HuH-7.5 (cell line): ENCODE measurements at places on chromosomes 5 and 9.

GRCh38 chr9:122248448-122248865, 16.2 kb downstream of the RBM18 start:
- DNase-seq, result no peak

DNA sequence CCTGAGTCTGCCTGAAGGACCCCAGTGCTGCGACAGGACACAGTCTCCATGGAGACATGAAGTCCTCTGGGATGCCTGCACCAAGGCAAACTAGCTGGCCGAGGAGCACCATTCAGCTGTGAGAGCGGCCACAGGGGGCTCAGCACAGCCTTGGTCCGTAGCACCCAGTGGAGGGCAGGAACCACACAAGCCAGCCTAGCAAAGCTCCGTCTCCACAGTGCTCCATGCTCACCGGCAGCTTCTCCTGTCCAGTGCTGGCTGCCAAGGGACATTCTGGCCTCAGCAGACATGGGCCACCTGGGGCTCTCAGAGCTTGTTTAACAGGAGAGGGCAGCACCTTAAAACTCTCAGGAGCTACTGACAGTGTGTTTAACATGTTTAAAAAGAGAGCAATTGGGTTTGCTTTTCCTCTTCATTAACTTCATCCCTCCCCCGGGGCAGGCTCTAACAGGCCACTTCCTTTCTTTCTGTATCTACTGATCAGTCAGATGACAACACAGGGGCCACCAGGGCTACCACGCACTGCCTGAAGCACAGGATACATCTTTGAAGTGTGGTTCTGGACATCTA, 57.0 kb downstream of the SECISBP2 start:
- DNase-seq, result no peak

DNA sequence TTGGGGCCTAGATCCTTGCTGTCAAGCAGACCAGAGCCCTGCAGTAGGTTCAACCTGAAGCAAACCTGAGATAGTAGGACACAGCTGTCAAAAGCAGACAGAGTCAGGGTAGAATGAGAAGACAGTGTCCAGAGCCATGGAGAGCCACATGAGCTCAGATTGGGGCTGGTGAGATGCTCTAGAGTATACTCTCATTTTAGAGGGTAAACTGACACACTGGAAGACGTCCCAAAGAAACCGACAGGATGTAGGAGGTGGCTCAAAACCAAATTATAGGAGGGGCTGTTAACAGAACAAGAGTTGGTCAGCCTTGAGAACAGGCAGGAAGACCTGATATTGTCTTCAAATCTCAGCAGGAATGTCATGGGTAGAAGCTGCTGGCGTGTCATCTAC, 11.5 kb downstream of the CCDC69 start:
- no peak for DNase-seq

GRCh38 chr5:159913048-159913447, 3.2 kb upstream of the ADRA1B start:
- DNase-seq, result no peak

- DNase-seq, result no peak
Measured at GRCh38 chr9:129854588-129855110, 19.4 kb downstream of the USP20 start.

DNA sequence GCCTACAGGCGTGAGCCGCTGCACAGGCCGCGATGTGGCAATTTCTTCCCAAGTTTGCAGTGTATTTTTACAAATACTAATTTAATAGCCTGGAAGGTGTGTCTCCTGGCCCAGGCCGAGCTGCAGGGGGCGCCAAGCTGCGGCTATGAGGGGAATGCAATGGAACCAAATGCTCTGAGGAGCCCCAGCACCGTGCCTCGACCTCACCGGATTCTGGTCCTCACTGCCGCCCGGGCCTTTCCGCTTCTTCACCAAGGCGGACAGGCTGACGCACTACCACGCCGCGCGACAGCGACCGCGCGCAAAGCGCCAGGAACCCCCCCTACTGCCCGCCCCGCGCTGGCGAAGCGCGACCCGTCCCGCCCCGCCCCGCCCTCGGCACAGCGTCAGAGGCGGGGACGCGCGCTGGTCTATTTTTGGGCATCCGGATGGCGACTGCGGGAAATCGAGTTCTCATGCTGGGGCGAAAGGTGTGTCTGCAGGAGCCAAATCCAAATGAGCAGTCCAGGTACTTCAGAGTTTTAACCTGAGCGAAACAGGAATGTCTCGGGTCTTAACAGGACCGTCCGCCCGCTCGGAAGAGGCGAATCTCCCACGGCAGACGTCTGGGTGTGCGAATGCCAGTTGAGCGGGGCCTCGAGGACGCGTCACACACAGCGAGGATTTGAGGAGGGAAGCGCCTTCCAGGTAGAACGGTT, 31.7 kb upstream of the PRXL2C start:
- peak; percentile 22 for DNase-seq

DNA sequence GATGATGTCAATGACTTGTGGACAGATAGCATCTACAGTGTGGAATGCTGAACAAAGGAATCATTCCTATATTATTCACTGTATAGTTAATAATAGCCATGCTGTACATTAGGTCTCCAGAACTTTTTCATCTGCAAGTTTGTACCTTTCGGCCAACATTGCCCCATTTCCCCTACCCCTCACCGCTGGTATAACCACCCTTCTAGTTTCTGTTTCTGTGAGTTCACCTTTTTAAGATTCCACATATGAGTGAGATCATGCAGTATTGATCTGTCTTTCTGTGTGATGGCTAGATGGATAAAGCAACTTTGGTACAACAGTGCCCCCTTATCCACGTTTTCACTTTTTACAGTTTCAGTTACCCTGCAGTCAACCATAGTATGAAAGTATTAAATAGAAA, 18.8 kb upstream of the ALDH1B1 start:
- DNase-seq, result no peak

DNA sequence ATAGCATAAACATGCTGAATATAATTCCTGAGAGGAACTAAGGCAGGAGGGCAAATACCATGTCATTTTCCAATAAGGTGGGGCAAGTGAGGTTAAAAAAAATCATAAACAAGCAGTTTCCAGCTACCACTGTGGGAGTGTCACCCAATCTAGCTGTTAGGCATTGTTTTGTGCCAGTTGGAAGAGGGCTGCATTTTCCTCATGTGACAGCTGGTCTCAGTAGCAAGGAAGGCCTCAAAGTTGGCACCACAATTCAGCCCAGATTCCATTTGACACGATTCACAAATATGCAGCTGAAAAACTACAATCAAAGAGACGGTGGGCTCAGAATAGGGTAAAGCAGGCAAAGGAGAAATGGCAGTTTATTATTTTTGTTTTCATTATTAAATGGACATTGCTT, 636.1 kb downstream of the KIF4B start:
- no peak for DNase-seq
